Upper lobe of right lung (tissue), 1 donor: ENCODE measurements at places on chromosomes 3 and 15. TPM values are rescaled to one million over a fixed set of nuclear protein-coding genes. Genes with fewer than 3 reads are reported as not detected.

SLC24A5 gene
- total RNA-seq: 0.84 TPM

GPR171 gene
- 3.2 TPM for total RNA-seq

ZNF662 gene
- total RNA-seq: 9.6 TPM

XCR1 gene
- 0.26 TPM for total RNA-seq

ARPIN gene
- 30.5 TPM for total RNA-seq

NLGN1 gene
- 3.3 TPM for total RNA-seq

KIF15 gene
- total RNA-seq: 0.81 TPM

STAC gene
- 25.3 TPM for total RNA-seq

WNT5A gene
- total RNA-seq: 24.5 TPM

ZKSCAN7 gene
- 3.6 TPM for total RNA-seq

GNAT1 gene
- not detected for total RNA-seq

ECE2 gene
- not detected for total RNA-seq

SLC22A14 gene
- 0.20 TPM for total RNA-seq

IL5RA gene
- total RNA-seq: 0.69 TPM
